ENCODE measurements at places on chromosomes 5 and 9.
A peak's percentile ranks its signal among the peaks of the same experiment; 100 is the strongest.

DNA sequence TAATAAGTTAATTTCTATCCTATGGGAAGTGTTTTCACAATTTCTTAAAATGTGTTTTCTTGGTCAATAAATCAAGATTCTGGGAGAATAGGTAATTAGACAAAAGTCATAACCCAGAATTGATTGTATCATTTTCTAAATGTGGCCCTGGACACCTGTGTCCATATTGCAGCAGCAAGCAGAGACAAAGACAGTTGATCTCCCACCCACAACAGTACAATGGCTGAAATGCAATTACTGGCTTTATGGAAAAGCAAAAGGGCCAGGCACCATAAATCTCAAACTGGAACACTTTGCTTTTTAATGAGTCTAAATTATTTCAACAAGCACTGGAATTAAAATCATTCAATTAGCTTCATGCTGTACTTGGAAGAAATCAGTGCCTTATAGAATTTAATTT is 157.2 kb downstream of the ESM1 start:
- DNase-seq, result no peak

DNA sequence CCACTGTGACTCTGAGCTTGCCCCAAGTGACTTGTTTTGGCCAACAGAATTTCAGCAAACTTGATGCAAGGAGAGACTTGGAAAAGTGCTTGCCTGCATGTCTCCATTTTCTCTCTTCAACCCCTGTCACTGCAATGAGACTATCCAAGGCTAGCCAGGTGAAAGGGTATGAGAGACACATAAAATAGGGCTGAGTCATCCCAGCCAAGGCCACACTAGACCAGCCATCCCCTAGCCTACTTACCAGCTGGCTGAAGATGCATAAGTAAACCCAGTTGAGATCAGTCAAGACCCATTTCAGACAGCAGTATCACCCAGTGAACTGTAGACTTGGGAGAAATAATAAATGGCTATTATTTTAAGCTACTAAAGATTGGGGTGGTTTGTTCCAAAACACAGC is 52.9 kb upstream of the VLDLR start:
- DNase-seq, result no peak

DNA sequence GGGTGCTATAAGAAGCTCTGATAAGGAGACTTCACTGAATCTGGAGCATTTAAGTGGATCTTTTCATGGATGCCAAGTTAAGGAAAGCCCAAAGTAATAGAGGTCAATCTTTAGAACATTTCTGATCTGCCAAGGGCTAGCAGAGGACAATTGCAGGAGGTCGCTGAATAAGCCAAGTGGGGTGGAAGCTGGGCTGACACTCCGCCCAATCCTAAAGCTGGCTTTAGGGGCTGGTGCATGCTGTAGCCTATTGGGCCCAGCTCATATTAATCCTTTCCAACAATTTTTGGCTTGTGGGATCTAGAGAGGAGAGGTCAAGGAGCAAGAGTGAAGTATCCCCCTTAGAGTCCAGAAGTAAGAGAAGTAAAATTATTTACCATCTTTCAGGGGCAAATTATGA is 526.5 kb downstream of the RAB3C start:
- DNase-seq, result no peak

DNA sequence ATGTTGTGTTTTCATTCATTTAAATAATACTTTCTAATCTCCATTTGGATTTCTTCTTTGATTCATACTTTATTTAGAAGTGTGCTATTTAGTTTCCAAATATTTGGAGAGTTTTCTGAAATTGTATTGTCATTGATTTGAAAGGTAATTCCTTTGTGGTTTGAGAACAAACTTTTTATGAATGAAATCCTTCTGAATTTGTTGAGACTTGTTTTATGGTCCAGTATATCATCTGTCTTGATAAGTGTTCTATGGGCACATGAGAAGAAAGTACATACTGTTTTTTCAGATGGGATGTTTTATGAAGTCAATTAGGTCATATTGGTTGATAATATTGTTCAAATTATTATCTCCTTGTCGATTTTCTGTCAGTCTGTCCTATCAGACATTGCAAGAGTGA is 953.8 kb downstream of the NR2F1-AS1 start:
- DNase-seq, result peak; percentile 15

- DNase-seq, result no peak
Observed at GRCh38 chr5:24767086-24767485, 122.3 kb upstream of the CDH10 start.
